ENCODE measurements at places on chromosomes 12 and 14.

DNA sequence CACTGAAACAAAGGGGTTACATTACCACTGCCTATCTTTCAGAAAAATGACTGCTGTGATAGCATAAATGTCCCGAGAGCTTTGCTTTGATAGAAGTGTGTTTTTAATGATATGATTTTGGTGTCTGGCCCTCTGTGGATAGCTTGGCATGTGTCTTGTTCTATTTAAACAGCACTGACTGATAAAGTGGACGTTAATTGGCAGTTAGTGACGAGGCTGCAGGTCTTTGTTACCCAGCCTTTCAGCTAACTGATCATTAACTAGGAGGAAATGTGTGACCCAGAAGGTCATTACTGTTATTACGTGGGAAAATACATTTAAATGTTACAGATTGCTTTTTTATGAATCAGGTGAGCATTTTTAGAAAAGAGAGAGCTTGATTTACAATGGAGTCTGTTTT is 428.3 kb downstream of the DIO2 start:
- DNase-seq = no peak

DNA sequence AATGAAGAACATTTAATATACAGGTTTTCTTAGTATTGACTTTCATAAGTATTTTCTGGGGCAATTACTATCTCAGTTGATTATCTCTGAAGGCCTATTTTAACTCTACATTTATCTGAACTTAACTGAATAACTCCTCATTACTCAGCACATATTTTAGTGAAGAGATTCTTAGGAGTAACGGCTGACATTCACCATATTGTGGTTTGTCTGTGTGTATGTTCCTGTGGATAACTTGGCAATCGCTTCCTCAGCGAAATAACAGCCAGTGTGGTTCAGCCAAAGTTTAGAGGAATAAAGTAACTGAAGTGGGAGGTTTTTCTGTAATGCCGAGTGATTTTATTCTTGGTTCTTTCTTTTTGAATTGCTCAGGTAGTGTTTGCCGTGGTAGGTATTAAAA is 168.0 kb downstream of the RAD51B start:
- DNase-seq = no peak

DNA sequence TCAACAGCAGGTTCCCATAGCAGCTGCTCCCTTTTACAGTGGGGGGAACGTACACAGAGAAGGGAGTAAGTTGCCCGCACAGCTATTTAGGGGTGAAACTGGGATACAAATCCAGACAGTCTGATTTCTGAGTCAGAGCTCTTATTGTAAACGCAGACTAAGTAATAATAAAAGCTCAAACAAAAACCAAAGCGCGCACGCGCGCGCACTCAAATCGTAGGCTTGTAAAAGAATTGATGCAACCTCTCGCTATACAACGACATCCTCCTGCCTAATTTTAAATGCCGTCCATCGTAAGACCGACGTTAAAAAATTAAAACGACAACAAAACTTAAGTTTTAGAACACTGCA is 747 bp upstream of the DACT1 start:
- no peak for DNase-seq

DNA sequence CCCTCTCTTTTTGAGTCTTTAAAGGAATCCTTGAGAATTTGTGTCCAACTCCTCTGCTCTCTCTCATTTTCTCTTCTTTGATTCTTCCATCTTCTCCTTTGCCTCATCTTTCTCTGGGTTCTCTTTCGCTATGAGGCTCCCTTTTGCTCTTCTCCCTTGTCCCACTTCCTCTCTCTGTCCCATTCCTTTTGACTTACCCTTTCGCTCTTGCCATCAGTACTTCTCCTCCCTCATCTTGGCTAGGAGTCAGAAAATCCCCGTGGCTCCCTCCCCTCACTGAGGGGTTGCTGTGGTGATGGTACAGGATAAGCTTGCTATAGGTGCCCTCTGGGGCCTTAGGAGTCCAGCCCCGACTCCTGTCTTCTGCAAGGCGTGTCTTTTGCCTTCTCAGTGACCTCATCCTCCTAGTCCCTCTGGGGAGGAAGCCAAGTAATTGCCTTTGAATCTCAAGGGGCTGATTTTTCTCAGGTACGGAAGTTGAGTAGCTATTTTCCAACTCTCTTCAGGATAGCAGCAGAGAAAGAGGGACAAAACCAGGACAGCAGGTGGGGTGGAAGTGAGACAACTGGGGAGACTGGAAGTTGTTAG is 6.4 kb downstream of the PDE1B start:
- no peak for DNase-seq

DNA sequence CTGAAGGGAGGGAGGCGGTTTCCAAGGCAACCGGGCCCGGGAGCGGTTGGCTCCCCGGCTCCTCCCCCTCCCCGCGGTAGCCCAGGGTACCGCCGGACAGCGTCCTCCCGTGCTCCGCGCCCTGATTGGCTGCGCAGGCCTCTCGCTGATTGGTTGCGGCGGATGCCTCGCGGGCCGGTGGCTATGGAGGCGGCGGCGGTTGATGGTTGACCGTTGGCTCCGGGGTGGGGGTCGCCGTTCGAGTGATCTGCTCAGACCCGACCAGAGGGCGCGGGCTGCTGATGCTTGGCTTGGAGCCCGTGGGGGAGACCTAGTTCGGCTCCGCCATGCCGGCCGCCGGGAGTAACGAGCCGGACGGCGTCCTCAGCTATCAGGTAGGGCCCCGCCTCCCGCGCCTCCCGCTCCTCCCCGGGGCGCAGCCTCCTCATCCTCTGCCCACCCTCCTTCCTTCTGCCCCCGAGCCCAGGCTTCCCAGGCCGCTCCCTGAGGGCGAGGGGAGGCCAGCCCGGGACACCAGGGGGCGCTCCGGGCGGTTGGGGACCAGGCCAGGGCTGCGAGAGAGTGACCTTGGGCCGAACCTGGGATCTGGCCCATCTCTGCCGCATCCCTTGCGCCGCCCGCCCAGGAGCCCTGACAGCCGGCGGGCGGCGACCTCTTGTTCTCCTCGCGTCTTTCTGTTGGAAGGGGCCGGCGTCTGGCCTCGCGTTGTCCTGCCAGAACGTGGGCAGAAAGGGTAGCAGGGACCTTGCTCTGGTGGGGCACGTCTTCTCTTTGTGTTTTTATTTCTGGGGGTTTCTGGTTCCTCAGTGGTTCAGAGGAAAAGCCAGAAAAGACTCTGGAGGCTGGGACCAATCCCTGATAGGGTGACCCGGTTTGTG is at the start of gene SLC4A8:
SLC4A8 (plus strand) TSS at position 170 of the 878 bp plus-strand sequence; CDS start at position 327, 157 bp downstream.
- DNase-seq = peak; percentile 87

GRCh38 chr12:63888908-63889635 is 44.6 kb downstream of the SRGAP1 start:
- DNase-seq = no peak

- DNase-seq = no peak
Observed at GRCh38 chr12:65308601-65309071, 30.2 kb downstream of the MSRB3 start.

DNA sequence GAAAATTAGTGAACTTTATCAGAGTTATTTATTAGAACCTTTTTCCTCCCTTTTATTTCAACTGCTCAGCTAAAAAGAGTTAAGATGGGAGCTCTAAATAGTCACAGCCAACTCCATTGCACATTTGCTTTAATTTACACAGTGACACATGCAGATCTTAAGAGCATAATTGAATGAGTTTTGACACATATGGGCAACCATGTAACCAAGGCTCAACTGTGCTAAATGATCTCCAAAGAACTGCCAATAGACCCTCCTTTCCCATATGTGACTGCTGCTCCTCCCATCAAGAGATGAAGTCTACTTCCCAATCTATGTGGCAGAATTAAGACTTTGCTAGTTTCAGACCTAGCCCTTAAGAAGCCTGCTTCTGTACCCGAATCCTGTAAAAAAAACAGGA is 960.0 kb downstream of the BCL11B start:
- no peak for DNase-seq

GRCh38 chr12:121543786-121544185 is 37.0 kb downstream of the KDM2B start:
- DNase-seq = no peak

DNA sequence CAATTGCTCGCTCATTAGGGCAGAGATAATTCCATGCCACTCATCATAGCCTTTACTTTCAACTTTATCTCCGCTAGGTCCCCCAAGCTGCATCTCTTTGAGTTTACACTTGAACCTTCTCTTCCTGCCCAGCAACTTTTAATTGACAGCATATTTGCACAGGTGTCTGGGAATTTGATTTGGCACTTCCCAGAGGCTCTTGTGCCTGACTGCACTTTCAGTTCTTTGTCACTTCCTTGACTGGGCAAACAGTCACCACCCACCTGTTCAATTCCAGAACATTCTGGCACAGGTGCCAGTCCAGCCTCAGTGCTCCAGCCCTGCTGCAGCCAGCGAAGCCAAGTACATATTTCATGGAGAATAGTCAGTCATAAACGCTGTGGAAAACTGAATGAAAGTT is 110.1 kb upstream of the LRIG3 start:
- DNase-seq = no peak

- DNase-seq = no peak
Observed at GRCh38 chr12:2958432-2959191, 585 bp upstream of the TEAD4 start.

DNA sequence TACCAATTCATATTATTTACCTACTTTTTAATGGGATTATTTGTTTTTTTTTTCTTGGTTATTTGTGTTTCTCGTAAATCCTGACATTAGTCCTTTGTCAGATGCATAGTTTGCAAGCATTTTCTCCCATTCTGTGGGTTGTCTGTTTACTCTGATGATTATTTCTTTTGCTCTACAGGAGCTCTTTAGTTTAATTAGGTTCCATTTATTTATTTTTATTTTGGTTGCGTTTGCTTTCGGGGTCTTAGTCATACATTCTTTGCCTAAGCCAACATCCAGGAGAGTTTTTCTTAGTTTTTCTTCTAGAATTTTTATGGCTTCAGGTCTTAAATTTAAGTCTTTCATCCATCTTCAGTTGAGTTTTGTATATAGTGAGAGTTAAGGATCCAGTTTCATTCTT is 289.9 kb downstream of the AKAP6 start:
- no peak for DNase-seq

- no peak for DNase-seq
Observed at GRCh38 chr12:81208187-81208911, 130.5 kb downstream of the ACSS3 start.

- no peak for DNase-seq
Observed at GRCh38 chr12:76588881-76589565, 29.5 kb upstream of the OSBPL8 start.

DNA sequence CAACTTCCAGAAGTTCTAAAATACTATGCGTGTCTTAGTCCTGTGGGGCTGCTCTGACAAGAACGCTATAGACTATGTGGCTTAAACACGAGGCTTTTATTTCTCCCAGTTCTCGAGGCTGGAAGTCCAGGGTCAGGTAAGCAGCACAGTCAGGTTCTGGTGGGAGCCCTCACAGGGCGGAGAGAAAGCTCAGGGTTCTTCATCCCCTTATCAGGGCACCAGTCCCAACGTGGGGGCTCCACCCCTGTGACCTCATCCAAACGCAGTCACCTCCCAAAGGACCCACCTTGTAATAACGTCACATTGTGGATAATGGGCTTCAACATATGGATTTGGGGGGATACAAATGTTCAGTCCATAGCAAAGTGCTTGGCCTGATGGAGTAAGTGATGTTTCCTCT is 37.1 kb upstream of the TC2N start:
- no peak for DNase-seq

DNA sequence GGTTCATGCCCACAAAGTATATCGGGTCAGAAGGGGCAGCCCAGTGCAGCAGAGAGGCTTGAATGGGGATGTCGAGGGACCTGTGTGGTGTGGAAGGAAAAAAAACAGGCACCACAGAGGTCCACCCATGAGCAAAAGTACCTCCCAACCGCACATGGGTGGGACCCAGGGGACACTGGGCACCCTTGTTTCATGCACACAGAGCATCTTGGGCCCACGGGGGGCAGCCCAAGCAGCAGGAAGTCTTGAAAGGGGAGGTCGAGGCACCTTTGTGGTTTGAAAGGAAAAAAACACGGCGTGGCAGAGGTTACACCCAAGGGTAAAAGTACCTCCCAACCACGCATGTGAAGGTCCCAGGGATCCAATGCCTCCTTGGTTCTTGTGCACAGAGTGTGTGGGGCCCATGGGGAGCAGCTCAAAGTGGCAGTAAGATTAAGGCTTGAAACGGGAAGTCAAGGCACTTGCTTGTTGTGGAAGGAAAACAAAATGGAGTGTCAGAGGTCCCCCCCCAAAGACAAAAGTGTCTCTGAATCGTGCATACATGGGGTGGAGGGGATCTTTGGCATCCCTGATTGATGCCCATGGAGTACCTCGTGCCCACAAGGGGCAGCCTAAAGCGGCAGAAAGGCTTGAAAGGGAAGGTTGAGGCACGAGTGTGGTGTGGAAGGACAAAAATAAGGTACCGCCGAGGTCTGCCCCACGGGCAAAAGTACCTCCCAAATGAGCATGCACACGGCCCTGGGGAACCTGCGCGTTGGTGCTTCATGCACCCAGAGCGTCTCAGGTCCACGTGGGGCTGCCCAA is 575.5 kb downstream of the ALG10 start:
- no peak for DNase-seq

- no peak for DNase-seq
Observed at GRCh38 chr14:72714871-72715214, 179.1 kb downstream of the DPF3 start.

GRCh38 chr12:10716704-10717315 is 6.3 kb downstream of the YBX3 start:
- no peak for DNase-seq

DNA sequence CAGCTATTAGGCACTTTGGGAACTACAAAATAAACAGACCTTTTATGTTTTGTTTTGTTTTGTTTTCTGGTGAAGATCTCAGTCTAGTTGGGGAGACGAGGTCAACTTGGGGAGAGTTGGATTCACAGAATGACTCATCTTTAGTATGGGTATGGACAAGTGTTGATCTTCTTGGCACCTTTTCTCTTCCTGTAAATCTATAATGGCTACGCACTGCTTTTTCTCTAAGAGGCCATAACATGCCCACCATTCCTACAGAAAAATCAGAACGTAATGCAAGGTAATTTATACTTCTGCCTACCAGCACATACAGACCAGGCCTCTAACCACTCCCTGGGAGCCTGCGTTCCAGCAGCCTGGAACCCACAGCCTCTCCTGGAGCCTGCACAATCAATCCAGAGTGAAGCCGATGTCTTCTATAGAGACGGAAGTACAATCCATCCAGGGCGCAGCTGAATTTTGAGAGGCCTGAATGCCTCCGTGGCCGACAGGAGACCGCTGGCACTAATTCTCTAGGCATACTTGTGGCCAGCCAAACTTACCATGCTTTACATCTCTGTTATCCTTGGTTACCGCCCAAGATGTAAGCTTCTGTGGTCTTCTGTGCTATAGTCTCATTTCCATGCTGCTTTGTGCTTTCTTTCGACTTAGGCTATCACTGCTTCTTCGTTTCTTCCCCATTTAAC is 717 bp downstream of the PPHLN1 start:
- DNase-seq = no peak
